ENCODE measurements at places on chromosomes 4 and X.

GRCh38 chrX:154057791-154058190 lies 38.1 kb upstream of the IRAK1 start:
- peaks cover 2% of the 10 kb centered on the region for H3K36me3 ChIP-seq
- no peak overlapping the region for H3K4me3 ChIP-seq
- H3K27ac ChIP-seq, result no peak overlapping the region
- peaks cover 12% of the 10 kb centered on the region for H3K4me1 ChIP-seq

DNA sequence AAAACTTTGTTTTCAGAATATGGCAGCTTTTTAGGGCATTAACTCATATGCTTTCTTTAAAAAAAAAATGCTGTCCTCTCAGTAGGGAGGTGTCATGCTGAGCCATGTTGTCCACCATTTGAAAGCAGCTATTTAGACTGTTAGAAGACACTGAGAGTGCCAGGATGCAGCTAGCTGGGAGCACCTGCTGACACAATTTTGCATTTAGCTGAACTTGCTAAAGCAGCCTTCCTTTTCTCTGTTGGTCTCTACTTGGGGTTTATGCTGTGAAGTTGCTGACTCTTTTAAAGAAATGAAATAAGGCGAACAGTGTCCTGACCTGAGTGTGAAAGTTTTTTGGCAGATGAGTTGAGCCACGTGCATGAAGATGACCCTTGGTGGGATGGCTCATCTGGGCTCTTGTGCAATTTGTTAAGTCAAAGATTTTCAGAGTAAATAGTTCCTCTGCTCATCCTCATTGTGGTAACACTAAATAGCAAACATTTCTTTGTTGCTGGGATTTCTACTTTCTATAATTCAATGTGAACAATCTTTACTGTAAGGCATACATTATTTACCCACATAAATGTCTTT lies 64.5 kb downstream of the CDS1 start:
- H3K36me3 ChIP-seq, result no peaks in the 10 kb centered on the region
- H3K27me3 ChIP-seq, result no peaks in the 10 kb centered on the region
- H3K27ac ChIP-seq, result no peak overlapping the region
- no peak for DNase-seq

GRCh38 chr4:163048447-163048846 lies 118.2 kb downstream of the NAF1 start:
- no peak for DNase-seq
- H3K27me3 ChIP-seq, result no peaks in the 10 kb centered on the region
- no peak overlapping the region for H3K4me3 ChIP-seq
- H3K36me3 ChIP-seq, result no peaks in the 10 kb centered on the region
- no peaks in the 10 kb centered on the region for H3K4me1 ChIP-seq

DNA sequence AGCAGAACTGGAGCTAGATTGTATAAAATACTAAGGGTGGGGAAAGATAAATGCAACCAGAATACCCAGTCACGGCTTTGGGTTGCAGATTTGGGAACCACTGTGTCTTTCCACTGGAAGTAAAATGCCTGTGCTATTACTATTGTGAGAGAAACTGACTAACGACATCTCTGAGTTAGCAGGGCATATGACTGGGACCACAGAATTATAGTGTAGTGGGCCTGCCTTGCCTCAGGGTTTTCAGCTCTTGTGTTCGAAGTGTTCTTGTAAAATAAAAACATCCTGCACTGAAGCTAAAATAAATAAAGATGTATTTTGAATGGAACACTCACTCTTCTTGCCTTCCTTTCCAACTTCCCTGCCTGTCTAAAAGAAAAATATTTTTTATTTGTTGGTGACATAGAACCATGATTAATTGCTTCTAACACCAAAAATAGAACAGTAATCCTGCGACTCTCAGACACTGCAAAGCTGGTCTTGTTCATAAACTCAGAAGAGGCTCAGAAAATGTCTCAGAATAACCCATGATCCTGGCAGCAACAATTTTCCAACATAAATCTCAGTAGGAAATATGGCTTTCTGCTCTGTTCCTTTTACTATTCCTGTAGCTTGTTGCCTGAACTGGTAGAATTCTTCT lies 104.2 kb downstream of the FAM47B start:
- no peaks in the 10 kb centered on the region for H3K27me3 ChIP-seq
- no peaks in the 10 kb centered on the region for H3K4me1 ChIP-seq
- no peak overlapping the region for H3K27ac ChIP-seq
- H3K36me3 ChIP-seq, result no peaks in the 10 kb centered on the region
- H3K4me3 ChIP-seq, result no peak overlapping the region
- peak; percentile 15 for DNase-seq

DNA sequence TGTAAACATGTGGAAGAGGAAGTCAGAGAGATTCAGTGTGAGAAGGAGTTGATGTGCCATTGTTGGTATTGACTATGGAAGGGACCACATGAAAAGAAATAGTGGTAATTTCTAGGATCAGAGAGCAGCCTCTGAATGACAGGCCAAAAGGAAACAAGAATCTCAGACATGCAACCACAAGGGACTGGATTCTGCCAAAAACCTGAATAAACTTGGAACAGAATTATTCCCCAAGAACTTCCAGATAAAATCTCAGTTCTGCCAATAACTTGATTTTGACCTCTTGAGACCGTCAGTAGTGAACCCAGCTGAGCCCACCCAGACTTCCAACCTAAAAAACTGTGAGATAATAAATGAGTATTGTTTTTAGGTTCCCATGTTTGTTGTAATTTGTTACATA lies 653.6 kb upstream of the NR3C2 start:
- DNase-seq, result no peak
- H3K4me3 ChIP-seq, result no peak overlapping the region
- no peak overlapping the region for H3K27ac ChIP-seq
- no peaks in the 10 kb centered on the region for H3K4me1 ChIP-seq

- H3K27ac ChIP-seq, result no peak overlapping the region
- no peak overlapping the region for H3K4me3 ChIP-seq
- H3K36me3 ChIP-seq, result no peaks in the 10 kb centered on the region
- DNase-seq, result peak; percentile 11
- H3K4me1 ChIP-seq, result no peaks in the 10 kb centered on the region
Measured at GRCh38 chr4:108828620-108829019, 65.8 kb upstream of the ETNPPL start.

- no peaks in the 10 kb centered on the region for H3K36me3 ChIP-seq
- H3K4me3 ChIP-seq, result no peak overlapping the region
- no peak for DNase-seq
- no peaks in the 10 kb centered on the region for H3K27me3 ChIP-seq
Measured at GRCh38 chr4:103721251-103721650, 1.5 kb upstream of the TACR3 start.

DNA sequence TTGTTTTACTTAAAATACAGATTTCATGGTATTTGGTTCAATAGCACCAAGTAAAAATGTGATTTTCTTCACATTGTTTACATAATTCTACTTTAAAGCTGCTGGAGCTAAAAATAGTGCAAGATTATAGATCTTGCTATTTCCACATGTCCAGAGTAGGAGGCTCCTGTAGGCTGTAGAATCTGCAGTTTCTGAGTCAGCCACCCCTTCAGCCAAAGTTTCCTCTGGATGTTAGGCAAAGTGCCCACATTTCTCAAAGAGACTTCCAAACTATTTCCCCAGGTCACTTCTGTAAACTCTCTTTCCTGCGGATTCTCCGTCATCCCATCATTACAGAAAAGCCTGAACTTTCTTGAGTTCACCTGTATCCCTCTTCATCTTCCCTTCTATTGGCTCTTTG lies 342.5 kb upstream of the FSTL5 start:
- no peaks in the 10 kb centered on the region for H3K36me3 ChIP-seq
- no peak overlapping the region for H3K4me3 ChIP-seq
- H3K27ac ChIP-seq, result no peak overlapping the region
- no peaks in the 10 kb centered on the region for H3K27me3 ChIP-seq

- DNase-seq, result peak; percentile 31
- H3K36me3 ChIP-seq, result no peaks in the 10 kb centered on the region
- no peaks in the 10 kb centered on the region for H3K4me1 ChIP-seq
- no peak overlapping the region for H3K27ac ChIP-seq
Measured at GRCh38 chr4:35689870-35690269, 554.4 kb downstream of the ARAP2 start.

DNA sequence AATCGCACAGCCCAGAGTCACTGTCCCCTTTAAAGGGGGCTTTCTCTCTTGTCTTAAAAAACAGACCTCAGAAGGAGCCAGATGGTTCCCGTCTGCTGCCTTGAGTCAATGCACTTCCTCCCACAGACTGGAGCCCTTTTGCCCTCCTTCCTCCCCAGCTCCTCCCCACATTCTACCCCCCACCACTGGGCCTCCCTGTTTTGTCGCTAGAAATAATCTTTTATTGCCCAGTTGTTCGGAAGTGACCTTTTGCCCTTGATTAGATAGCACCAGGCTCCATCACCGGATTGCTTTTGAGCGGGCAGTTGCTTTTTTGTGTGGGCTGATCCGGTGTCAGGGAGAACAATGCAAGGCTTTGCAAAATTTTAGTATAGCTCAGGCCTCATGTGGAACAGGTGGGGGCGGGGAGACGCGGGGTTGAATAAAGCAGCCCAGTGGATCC lies 47.7 kb downstream of the SPRY1 start:
- DNase-seq, result peak; percentile 93
- H3K4me1 ChIP-seq, result peaks cover 5% of the 10 kb centered on the region
- H3K27ac ChIP-seq, result no peak overlapping the region
- no peaks in the 10 kb centered on the region for H3K36me3 ChIP-seq

GRCh38 chr4:1578251-1578773 lies 105.8 kb downstream of the FAM53A start:
- DNase-seq, result no peak
- no peak overlapping the region for H3K27ac ChIP-seq
- no peaks in the 10 kb centered on the region for H3K4me1 ChIP-seq
- no peak overlapping the region for H3K4me3 ChIP-seq
- no peaks in the 10 kb centered on the region for H3K36me3 ChIP-seq
- peaks cover 2% of the 10 kb centered on the region for H3K27me3 ChIP-seq

GRCh38 chr4:187357045-187357643 lies 633.5 kb upstream of the FAT1 start:
- H3K36me3 ChIP-seq, result no peaks in the 10 kb centered on the region
- DNase-seq, result no peak
- H3K4me3 ChIP-seq, result no peak overlapping the region
- H3K27ac ChIP-seq, result no peak overlapping the region
- H3K27me3 ChIP-seq, result no peaks in the 10 kb centered on the region

- H3K4me3 ChIP-seq, result no peak overlapping the region
- no peak overlapping the region for H3K27ac ChIP-seq
- no peaks in the 10 kb centered on the region for H3K4me1 ChIP-seq
- H3K36me3 ChIP-seq, result no peaks in the 10 kb centered on the region
- no peak for DNase-seq
Measured at GRCh38 chrX:139094671-139095592, 383.4 kb upstream of the FGF13 start.

DNA sequence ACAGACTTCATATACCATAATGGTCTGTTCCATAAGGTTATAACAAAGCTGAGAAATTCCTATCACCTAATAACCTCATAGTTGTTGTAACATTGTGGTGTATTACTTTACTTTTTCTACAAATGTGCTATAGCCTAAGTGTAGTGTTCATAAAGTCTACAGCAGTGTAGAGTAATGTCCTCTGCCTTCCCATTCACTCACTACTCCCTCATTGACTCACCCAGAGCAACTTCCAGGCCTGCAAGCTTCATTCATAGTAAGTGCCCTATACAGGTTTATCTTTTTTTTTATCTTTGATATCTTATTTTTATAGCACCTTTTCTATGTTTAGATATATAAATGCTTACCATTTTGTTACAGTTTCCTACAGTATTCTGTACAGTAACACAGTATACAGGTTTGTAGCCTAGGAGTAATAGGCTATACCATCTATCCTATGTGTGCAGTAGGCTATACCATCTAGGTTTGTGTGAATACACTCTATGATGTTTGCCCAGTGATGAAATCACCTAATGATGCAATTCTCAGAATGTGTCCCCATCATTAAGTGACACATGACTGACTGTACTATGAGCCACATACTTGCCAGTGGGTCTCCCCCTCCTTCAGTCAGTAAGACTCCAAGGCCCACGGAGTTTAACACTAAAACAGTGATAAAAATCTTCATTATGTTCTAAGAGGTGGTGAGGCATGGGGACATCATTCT lies 299.9 kb downstream of the UNC5C start:
- no peak for DNase-seq
- H3K4me1 ChIP-seq, result no peaks in the 10 kb centered on the region
- H3K4me3 ChIP-seq, result no peak overlapping the region

GRCh38 chr4:76991161-76991660 lies 41.7 kb downstream of the SEPTIN11 start:
- no peak overlapping the region for H3K27ac ChIP-seq
- H3K27me3 ChIP-seq, result no peaks in the 10 kb centered on the region
- H3K36me3 ChIP-seq, result no peaks in the 10 kb centered on the region
- H3K4me1 ChIP-seq, result peaks cover 4% of the 10 kb centered on the region
- no peak overlapping the region for H3K4me3 ChIP-seq
- no peak for DNase-seq

- H3K4me3 ChIP-seq, result no peak overlapping the region
- DNase-seq, result no peak
- H3K36me3 ChIP-seq, result no peaks in the 10 kb centered on the region
- H3K4me1 ChIP-seq, result no peaks in the 10 kb centered on the region
- H3K27ac ChIP-seq, result no peak overlapping the region
Measured at GRCh38 chrX:10350221-10350620, 193.4 kb downstream of the CLCN4 start.

DNA sequence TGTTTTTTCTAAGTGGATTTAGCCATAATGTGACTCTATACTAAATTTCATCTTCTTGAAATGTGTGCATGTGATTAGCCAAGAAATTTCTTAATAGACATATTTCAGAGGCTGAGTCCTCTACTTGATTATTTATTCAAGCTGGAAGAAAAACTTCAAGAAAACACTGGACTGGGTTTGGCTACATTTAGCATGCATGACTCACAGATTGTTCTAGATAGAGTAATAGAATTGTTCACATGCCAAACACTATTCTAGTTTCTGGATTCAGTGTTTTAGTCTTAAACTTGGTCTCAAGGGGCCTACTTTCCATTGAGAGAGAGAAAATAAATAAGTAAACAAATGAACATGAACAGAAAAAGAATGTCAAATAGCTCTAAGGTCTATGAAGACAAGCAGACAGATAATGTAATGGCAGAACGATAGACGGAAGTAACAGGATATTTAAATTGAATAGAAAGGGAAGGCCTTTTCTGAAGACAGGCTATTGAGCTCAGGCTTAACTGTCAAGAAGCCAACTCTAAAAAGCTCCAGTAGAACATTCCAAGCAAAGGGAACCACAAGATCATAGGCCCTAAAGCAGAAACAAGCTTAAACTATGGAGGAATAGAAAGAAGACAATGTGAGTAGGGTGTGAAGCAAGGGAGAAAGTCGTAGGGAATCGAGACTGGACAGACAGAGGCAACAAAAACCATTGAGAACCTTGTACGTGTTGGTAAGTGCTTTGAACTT lies 104.6 kb downstream of the TMEM144 start:
- H3K27ac ChIP-seq, result no peak overlapping the region
- no peak for DNase-seq
- H3K27me3 ChIP-seq, result no peaks in the 10 kb centered on the region
- no peak overlapping the region for H3K4me3 ChIP-seq
- no peaks in the 10 kb centered on the region for H3K4me1 ChIP-seq
- H3K36me3 ChIP-seq, result no peaks in the 10 kb centered on the region

- no peak overlapping the region for H3K27ac ChIP-seq
- H3K4me1 ChIP-seq, result no peaks in the 10 kb centered on the region
- H3K4me3 ChIP-seq, result no peak overlapping the region
- DNase-seq, result no peak
- no peaks in the 10 kb centered on the region for H3K27me3 ChIP-seq
Measured at GRCh38 chr4:104449537-104449936, 45.2 kb downstream of the CXXC4 start.
